ENCODE measurements at places on chromosomes 12 and 14. TPM values are rescaled to one million over a fixed set of nuclear protein-coding genes. Genes with fewer than 3 reads are reported as not detected.

Gene ACTR6
- 36.0 TPM for total RNA-seq

- H3K4me1 ChIP-seq, result no peaks in the 10 kb centered on the region
- H3K36me3 ChIP-seq, result no peaks in the 10 kb centered on the region
- H3K4me3 ChIP-seq, result no peak overlapping the region
- no peak for DNase-seq
- peaks cover 1% of the 10 kb centered on the region for H3K27me3 ChIP-seq
- no peak overlapping the region for H3K27ac ChIP-seq
Observed at GRCh38 chr14:33631021-33631420, 319.9 kb downstream of the EGLN3 start.

GRCh38 chr12:64916411-64917261, 92.2 kb downstream of the TBC1D30 start:
- H3K4me3 ChIP-seq, result no peak overlapping the region
- H3K36me3 ChIP-seq, result no peaks in the 10 kb centered on the region
- H3K27me3 ChIP-seq, result no peaks in the 10 kb centered on the region

- no peak overlapping the region for H3K4me3 ChIP-seq
- H3K4me1 ChIP-seq, result peaks cover 10% of the 10 kb centered on the region
- peaks cover 3% of the 10 kb centered on the region for H3K27me3 ChIP-seq
- H3K36me3 ChIP-seq, result no peaks in the 10 kb centered on the region
- no peak overlapping the region for H3K27ac ChIP-seq
Observed at GRCh38 chr12:6425590-6426531, 18.9 kb upstream of the CD27 start.

DNA sequence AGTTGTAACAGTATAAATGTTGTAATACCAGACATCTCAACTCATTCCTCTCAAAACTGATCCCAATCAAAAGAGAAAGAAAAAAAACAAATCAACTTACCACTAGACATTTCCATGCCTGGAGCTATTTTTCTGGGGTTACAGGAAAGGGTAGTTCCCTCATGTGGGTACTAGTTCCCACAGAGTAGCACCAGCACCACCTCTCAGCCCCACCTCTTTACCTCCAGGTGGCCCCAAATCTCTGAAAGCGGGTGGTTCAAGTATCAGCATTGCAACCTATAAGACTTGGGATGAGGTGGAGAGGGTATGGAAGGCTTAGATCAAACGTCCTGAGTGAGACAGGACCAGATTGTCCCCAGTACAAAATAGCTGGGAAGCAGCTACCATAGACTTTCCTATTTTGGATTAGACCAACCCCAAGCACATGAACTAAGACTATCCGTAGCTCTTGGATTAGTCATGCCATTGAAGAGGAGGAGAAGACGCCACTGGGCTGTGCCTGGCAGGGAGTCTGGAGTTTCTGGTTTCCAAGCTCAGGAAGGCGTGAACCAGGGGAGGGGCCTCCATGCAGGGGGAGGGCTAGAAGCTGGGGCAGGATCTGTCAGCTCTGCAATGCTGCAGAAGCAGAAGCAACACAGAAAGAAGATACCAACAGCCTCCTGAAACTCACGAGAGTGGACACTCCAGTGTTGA, at the start of gene SLC39A2:
Gene SLC39A2, plus strand, starts transcription at position 620 of the 693 bp plus-strand sequence. CDS start 154 bp downstream, outside the sequence.
- H3K36me3 ChIP-seq, result no peaks in the 10 kb centered on the region
- no peak for DNase-seq
- no peak within 1 kb of the TSS for H3K4me3 ChIP-seq
- peaks cover 1% of the 10 kb centered on the region for H3K4me1 ChIP-seq
- H3K27ac ChIP-seq, result no peak within 1 kb of the TSS
- no peaks in the 10 kb centered on the region for H3K27me3 ChIP-seq

Gene TMCC3
- 5.7 TPM for total RNA-seq

Gene ST8SIA1
- total RNA-seq, result 22.0 TPM

Gene ZNF410
- total RNA-seq, result 50.7 TPM

DNA sequence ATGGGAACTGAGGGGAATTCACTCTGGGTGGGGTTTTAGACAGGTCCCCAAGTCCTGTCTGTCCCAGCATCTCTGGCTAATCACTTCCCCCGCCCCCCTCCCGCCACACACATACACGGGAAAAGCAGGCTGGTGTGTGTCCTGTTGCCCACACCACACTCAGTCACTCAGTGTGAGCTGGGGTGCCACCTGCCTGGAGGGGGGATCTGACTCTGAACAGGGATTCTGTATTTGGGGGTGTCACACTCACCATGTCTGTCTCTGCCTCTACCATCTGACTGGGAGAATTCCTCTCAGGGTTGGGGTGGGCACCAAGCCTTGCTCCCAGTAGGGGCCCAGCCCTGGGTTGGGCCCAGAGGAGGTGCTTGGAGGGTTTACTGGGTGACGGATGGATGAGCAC, 31.1 kb downstream of the SH2B3 start:
- no peaks in the 10 kb centered on the region for H3K36me3 ChIP-seq
- no peak for DNase-seq
- peaks cover 19% of the 10 kb centered on the region for H3K27me3 ChIP-seq
- H3K27ac ChIP-seq, result no peak overlapping the region
- H3K4me1 ChIP-seq, result peaks cover 37% of the 10 kb centered on the region

Measured in glutamatergic neuron (in vitro differentiated cells).